ENCODE measurements at places on chromosomes 12 and 14.

DNA sequence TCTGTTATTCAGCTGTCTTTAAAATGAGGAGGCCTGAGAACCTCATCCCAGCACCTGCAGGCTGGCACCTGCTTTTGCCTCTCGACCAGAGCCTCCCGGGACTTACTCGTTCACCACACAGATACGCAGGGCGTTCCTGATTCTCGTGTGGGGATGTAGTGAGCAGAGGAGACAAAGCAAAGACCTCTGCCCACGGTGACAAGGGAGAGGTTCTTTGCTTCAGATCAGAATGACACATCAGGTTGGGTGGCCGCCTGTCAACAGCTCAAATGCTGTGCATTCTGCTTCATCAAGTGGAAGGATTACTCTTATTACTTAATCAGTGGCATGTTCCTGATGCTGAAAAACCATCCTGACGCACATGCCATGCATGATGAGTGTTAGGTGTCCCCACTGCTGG lies 24.4 kb downstream of the DEGS2 start:
- DNase-seq = no peak

GRCh38 chr14:77097006-77097699 lies 905 bp upstream of the CIPC start:
- peak; percentile 66 for DNase-seq

DNA sequence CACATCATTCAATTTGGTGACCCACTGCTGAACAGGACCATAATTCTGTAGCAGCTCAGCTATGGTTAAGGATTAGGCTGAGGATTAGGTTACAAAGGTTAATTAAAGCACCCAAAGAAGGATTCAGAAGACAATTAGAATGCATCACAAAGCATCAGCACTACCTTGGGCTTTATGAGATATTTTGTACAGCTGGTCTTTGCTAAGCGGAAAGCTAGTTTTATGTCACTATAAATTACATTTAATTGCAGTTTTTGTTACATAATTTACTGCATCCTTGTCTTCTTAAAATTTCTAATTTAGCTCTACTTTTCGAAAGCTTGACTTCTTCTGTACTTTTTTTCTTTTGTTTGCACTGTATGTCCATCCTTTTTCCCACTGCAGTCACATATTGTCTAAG lies 711.5 kb downstream of the RPS29 start:
- DNase-seq = no peak

DNA sequence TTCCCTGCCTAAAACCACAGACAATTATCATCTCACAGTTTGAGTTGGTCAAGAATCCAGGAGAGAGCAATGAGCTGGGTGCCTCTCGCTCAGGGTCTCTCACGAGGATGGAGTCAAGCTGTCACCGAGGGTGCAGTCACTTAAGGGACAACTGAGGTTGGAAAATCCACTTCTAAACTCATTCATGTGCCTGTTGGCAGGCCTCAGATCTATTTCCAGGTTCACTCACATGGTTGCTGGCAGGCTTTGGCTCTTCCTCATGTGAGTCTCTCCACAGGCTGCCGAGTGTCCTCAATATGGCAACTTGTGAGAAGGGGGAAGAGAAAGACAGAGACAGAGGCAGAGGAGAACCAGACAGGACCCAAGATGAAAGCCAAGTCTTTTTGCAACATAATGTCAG lies 10.5 kb upstream of the OR10P1 start:
- DNase-seq = no peak

DNA sequence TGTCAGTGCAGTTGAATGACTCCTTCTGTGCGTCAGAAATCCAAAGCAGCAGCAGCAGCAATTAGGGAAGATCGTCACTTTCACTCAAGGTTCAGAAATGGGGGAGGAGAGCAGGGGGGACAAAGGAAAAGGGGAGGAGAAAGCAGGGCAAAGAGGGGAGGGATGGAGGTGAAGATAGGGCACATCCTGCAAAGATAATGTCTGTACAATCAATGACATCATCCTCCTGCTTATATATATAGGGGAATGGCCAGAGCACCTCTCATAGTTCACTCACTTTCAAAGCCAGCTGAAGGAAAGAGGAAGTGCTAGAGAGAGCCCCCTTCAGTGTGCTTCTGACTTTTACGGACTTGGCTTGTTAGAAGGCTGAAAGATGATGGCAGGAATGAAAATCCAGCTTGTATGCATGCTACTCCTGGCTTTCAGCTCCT lies at the start of gene NTS:
Gene NTS, plus strand, starts transcription at position 265 of the 431 bp plus-strand sequence. Its CDS starts 109 bp downstream, at position 374.
- DNase-seq = no peak

GRCh38 chr12:3792623-3793288 lies 39.8 kb upstream of the CRACR2A start:
- no peak for DNase-seq
